ENCODE measurements at places on chromosomes 5 and 9.

DNA sequence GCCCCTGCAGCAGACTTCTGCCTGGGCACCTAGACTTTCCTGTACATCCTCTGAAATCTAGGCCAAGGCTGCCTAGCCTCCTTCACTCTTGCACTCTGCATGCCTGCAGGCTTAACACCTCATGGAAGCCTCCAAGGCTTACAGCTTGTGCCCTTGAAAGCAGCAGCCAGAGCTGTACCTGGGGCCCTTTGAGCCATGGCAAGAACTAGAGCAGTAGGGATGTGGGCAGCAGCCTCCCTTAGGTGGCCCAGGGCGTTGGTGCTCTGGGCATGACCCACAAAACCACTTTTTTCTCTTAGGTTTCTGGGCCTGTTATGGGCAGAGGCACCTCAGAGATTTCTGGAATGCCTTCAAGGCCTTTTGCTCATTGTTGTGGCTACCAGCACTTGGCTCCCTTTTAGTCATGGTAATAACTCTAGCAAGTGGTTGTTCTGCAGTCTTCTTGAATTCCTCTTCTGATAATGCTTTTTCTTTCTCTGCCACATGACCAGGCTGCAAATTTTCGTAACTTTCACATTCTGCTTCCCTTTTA is 606.2 kb downstream of the TLE4 start:
- DNase-seq, result no peak

- DNase-seq, result no peak
Observed at GRCh38 chr9:29691758-29692407, 2118.6 kb upstream of the C9orf72 start.

GRCh38 chr5:71695071-71695470 is 24.0 kb upstream of the CARTPT start:
- no peak for DNase-seq

- DNase-seq, result no peak
Observed at GRCh38 chr5:137605411-137605810, 106.3 kb upstream of the SPOCK1 start.

- no peak for DNase-seq
Observed at GRCh38 chr5:67623078-67623477, 426.5 kb upstream of the CD180 start.

GRCh38 chr5:133222521-133222920 is 170.7 kb downstream of the HSPA4 start:
- DNase-seq, result no peak

DNA sequence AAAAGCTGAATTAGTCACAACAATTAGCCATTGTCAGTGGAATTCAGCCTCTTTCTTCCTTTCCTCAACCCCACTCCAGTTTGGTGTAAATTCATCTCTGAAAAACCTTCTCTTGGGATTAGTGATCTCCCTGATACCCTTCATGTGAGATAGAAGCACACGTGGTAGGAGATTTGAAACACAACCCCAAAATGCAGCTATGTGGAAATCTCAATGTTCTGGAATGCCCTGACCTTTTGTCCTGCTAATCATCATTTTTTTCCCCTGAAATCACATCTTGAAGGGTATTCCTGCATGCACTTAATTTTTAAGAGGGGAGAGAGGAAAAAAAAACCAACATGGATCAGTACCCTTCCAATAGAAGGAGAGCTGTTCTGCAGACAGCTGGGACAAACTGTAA is 612.6 kb downstream of the EBF1 start:
- DNase-seq, result no peak

- no peak for DNase-seq
Observed at GRCh38 chr9:98833090-98833956, 25.9 kb downstream of the GALNT12 start.

DNA sequence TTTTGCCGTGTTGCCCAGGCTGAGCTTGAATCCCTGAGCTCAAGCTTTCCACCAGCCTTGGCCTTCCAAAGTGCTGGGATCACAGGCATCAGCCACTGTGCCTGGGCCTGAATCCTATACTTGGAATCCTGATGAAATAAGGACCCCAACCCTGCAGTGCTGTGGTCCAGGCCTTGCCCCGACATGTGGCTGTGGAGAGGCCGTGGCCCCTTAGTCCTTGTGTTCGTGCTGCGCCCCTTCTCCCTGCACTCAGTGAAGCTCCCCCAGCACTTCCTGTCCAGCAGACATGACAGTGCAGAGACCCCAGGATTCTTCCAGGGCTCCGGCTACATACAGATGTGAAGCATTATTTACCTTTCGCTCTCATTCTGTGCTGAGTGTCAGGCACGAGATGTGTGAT is 52.9 kb downstream of the EHMT1 start:
- DNase-seq, result no peak

DNA sequence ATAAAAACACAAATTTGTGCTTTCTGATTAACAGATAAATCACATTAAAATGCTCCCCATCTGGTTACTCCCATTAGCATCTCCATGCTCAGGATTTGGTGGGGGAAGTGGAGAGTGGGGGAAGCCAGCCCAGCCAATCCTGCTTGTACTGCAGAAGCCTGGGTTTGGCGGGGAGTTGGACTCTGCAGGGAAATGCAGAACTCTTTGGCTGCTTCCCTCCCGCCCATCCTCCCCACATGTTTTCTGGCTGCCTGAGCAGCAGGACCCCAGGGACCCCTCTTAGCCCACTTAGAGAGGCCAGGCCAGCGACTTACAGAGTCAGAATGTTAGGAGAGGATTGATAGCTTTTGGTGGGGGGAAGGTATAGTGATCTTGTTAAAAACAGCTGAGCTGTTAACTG is 59.5 kb upstream of the FOXI1 start:
- no peak for DNase-seq

GRCh38 chr9:112087506-112087905 is 87.6 kb downstream of the SUSD1 start:
- DNase-seq, result no peak

DNA sequence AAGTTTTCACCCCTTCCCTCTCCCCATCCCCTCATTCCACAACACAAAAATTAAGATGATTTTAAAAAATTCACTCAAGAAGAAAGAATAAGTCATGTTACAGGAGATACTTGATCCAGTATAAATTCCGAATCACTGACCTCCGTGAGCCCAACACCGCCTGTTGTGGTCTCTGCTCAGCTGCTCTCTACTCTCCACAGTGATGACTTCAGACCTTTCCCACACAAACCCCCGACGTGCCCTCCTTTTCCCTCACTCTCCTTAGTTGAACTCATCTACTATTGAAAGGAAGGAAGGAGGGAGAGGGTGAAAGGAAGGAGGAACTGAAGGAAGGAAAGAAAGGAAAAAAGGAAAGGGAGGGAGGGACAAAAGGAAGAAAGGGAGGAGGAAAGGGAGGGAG is 55.1 kb downstream of the ZNF354C start:
- DNase-seq, result no peak

GRCh38 chr9:79480639-79481038 is 91.1 kb upstream of the TLE4 start:
- no peak for DNase-seq

- no peak for DNase-seq
Observed at GRCh38 chr5:168314735-168315411, 23.4 kb downstream of the WWC1 start.

DNA sequence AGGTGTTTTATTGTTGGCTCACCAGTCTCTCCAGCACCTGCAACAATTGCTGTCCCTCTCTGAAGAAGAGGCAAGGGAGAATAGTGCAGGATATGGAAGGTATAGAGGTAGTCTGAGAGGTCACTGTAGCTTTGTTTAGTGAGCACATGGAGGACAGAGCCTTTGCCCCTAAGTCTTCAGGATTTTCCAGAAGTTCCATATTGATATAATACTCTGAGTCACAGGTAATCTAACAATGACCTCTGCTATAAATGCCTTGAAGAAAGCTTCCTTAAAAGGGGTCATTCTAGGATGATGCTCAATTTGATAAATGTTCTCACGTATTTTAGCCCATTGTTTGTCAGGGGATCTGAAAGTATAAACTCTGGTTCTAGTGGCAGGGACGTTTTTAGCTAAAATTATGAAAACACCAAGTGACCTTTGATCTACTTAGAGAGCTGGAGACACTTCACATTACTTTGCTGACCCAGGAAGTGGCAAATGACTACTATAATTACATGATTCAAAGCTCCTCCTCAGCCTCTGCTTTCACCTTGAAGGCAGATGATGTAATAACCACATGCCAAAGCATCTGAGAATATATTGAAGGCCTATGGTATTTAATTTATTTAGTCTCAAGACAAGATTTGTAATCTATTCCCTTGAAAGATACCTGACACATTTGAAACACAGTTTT is 366.9 kb upstream of the NUDT12 start:
- DNase-seq, result no peak

DNA sequence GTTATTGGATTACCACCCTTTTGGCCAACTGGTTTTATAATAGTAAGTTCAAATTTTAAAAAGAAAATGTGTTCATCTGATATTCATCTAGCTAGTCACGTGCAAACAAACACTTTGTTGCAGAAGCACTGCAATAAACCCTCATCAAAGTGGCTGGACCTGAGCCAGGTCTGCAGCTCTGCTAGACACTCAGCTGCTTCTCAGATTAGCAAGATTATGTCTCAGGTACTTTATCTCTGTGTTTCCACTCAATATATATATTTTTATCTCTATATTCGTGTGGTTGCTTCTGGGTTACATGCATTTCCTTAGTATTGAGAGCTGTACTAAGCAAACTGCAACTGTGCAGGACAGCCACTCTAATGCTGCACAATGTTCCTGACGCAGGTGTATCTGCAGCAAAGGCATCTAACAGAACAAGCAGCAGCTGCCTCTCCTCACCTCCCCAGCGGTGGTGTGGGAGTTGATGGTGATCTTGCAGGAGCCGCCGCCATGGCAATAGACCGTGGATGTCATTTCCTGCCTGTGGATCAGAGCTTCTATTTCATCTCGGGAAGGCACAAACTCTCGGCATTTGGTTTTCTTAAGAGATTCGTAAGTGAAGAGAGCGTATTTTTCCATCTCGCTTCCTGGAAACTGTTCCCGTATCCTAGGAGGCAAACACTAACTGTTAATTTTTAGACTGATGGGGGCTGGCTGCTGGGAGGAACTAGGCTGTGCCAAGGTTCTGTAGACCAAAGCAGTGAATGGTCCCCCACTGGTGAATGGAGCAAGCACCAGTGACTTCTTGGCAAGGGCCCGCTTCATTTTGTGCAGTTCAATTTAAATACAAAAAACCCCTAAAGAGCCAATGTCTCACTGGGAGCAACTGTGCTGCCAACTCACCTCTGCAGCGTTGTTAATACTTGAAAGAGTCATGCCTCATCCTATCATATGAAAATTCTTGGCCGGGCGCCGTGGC is 56.7 kb upstream of the RETREG1 start:
- peak; percentile 52 for DNase-seq

DNA sequence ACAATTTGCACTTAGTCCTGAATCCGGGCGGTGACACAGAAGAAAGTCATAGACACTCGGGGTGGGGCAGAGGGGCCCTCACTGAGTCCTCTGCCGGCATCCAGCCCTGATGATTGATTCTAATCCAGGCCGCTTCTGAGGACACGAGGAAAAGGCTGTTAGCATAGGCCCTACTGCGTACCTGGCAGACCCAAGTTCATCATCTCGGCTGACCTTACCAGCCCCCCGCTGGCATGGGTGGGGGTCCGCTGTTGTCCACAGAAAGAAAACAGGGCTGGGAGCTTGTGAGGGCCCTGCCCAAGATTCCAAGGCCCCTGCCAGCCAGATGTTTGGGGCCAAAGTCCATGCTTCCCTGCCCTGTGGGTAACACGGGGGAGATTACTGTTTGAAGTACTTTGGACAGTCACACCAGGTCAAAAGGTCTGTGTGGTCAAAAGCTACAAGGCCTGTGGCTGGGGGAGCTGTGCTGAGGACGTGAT is 24.5 kb downstream of the ERGIC1 start:
- DNase-seq, result no peak

- no peak for DNase-seq
Observed at GRCh38 chr5:60690326-60690725, 9.6 kb downstream of the DEPDC1B start.

GRCh38 chr9:6869081-6869948 is 111.5 kb downstream of the KDM4C start:
- DNase-seq, result no peak

DNA sequence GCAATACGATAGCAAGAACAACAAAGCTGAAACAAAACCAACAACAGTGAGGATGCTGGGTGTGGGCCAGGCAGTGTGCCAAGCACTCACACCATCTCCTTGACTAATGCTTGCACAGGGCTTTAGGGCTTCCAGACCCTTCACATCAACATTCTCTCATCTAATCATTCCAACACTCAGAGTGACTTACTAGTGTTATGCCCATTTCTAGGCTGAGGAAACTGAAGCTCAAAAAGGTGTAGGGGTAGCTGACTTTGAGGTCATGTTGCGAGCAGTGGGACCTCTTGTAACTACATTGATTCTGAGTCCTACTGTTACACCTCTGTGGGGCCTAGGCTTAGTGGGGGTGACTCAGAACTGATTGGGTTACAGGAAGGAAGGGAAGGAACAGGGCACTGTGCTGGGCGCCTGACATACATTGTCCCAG is 9.7 kb downstream of the ANGPTL2 start:
- DNase-seq, result no peak

DNA sequence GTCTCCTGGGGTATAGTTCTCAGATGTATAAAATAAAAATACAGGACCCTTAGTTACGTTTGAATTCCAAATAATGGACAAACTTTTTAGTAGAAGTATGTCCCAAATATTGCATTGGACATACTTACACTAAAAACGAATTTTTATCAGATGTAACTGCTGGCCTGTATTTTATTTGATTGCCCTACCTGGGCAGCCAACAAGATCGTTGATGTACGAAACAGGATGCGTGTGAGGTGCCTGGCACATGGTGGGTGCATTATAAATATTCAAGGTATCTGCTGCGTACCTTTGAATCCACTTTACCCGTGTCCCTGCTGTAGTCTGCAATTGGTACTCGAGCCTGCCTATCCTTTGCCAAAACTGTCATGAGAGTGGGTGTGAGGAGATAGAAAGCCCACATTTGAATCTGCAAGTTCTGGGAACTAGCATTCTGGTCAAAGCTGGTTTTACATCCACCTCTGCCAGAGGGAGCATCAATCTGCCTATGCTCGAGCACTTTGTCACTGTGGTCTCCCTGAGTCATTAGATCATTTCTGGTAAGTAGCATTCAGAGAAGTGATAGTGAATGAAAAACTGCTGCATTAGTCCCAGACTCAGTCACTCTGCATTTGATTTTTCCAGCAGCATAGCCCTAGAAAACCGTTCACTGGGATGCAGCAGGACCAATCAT is 133.7 kb upstream of the IQGAP2 start:
- no peak for DNase-seq

GRCh38 chr5:127802477-127802865 is 99.3 kb downstream of the CCDC192 start:
- DNase-seq, result no peak

- DNase-seq, result no peak
Observed at GRCh38 chr5:55994495-55994997, at the start of gene IL6ST. Gene IL6ST (minus strand): TSS chr5:55994963. CDS start chr5:55976278, 18,685 bp downstream.
